A549 treated with RU486 at 1 μM for 4 hours (cell line): ENCODE measurements at places on chromosomes 2 and 18. TPM values are rescaled to one million over a fixed set of nuclear protein-coding genes. Genes with fewer than 3 reads are reported as not detected.

CCT4 gene
- 302 to 322 TPM (median 316 TPM) in 5 replicates for total RNA-seq

DNPEP gene
- total RNA-seq, result 51.3 to 65.5 TPM (median 63.4 TPM) in 5 replicates

RSAD2 gene
- 0.16 to 0.67 TPM (median 0.26 TPM) in 5 replicates for total RNA-seq

CMPK2 gene
- 0.72 to 1.5 TPM (median 0.96 TPM) in 5 replicates for total RNA-seq

CGREF1 gene
- 7.3 to 9.3 TPM (median 8.3 TPM) in 5 replicates for total RNA-seq

TUBA3E gene
- not detected in 5 replicates for total RNA-seq

WBP1 gene
- 44.9 to 90.5 TPM (median 83.9 TPM) in 5 replicates for total RNA-seq

INPP5D gene
- total RNA-seq, result 0.43 to 1.4 TPM (median 0.51 TPM) in 5 replicates

TMEM247 gene
- total RNA-seq, result not detected in 5 replicates

FBLN7 gene
- total RNA-seq, result 0.59 to 0.97 TPM (median 0.78 TPM) in 4 of 5 replicates, not detected in the other

ALKAL2 gene
- total RNA-seq, result not detected in 5 replicates

MYO3B gene
- total RNA-seq, result 0.02 TPM in 1 of 5 replicates, not detected in the others

PROC gene
- 2.3 to 4.3 TPM (median 3.6 TPM) in 5 replicates for total RNA-seq

COL4A4 gene
- total RNA-seq, result 1.0 to 2.3 TPM (median 1.3 TPM) in 5 replicates

IL1R2 gene
- 0.42 to 1.1 TPM (median 0.57 TPM) in 5 replicates for total RNA-seq

DQX1 gene
- total RNA-seq, result 0.06 to 0.23 TPM (median 0.15 TPM) in 3 of 5 replicates, not detected in the others

ANKRD30BL gene
- total RNA-seq, result not detected in 5 replicates

STPG4 gene
- 0.10 to 0.17 TPM in 2 of 5 replicates, not detected in the others for total RNA-seq

LYG2 gene
- 0.17 TPM in 1 of 5 replicates, not detected in the others for total RNA-seq

IL36RN gene
- total RNA-seq, result 0.06 to 0.59 TPM (median 0.08 TPM) in 4 of 5 replicates, not detected in the other

MYOM1 gene
- 0.07 to 0.25 TPM (median 0.08 TPM) in 5 replicates for total RNA-seq

CROCC2 gene
- not detected in 5 replicates for total RNA-seq

KRTCAP3 gene
- total RNA-seq, result 0.66 to 1.1 TPM (median 0.73 TPM) in 5 replicates

ASAP2 gene
- total RNA-seq, result 24.6 to 41.0 TPM (median 37.0 TPM) in 5 replicates

FSHR gene
- total RNA-seq, result 0.07 TPM in 1 of 5 replicates, not detected in the others

ANKMY1 gene
- 9.3 to 14.0 TPM (median 10.6 TPM) in 5 replicates for total RNA-seq

SLC5A7 gene
- total RNA-seq, result not detected in 5 replicates

KCNG2 gene
- not detected in 5 replicates for total RNA-seq
